ENCODE measurements at places on chromosomes 13 and 19.
A peak's percentile ranks its signal among the peaks of the same experiment; 100 is the strongest.

DNA sequence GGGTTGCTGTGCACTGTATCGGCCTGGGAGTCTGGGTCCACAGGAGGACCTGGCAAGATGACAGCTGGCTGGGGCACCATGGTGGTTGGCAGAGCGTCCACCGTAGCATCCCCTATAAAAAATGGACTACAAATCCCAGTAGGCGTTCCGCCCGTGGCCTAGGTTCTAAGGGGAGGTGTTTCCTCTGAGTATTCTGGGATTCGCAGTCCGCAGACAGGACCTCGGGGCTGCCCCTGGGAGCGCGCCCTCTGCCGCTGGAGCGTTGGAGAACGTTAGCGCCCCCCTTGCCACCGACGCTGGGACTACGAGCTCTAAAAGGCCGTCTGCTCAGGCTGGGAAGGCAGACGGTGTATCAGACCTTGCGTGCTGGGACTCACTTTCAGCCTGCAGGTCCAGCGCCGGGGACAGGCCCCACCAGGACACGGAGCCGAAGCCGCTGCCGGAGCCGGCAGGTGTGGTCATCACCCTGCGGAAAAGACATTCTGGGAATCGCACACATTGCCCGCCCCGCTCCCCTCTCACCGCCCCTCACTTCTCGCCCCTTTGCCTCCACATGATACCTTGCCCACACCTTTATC lies 372 bp downstream of the DNAAF3 start:
- peaks cover 8% of the 10 kb centered on the region for H3K4me1 ChIP-seq
- no peak overlapping the region for H3K27ac ChIP-seq
- peak overlapping the region; percentile 79 for H3K4me3 ChIP-seq
- DNase-seq: no peak
- peaks cover 5% of the 10 kb centered on the region for H3K36me3 ChIP-seq

GRCh38 chr19:51064534-51065220 lies at the start of gene KLK13:
Gene KLK13 (minus strand): TSS chr19:51065092. CDS start chr19:51065067, 25 bp downstream.
- peaks cover 2% of the 10 kb centered on the region for H3K4me1 ChIP-seq
- H3K36me3 ChIP-seq: peaks cover 4% of the 10 kb centered on the region
- H3K4me3 ChIP-seq: peak within 1 kb of the TSS; percentile 33
- DNase-seq: no peak

DNA sequence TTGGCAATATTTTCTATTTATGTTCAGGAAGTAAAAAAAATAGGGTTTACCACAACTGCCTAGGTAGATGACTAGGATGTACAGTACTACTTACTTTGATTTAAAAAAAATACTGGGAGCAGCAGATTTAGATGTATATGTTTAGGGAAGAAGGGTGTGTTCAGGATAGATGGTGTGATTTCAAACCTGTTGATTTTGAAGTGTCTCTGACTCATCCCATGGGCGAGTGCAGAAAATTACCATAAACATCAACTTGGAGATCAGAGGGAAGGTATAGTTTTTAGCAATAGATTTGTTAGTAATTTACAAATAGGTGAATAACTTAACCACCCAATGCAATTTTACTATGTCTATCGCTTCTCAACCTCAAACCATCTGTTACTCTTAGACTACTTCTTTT lies 214.8 kb downstream of the NDFIP2 start:
- no peak overlapping the region for H3K27ac ChIP-seq
- H3K4me1 ChIP-seq: no peaks in the 10 kb centered on the region
- no peak for DNase-seq
- H3K27me3 ChIP-seq: no peaks in the 10 kb centered on the region
- H3K36me3 ChIP-seq: no peaks in the 10 kb centered on the region

GRCh38 chr19:48497728-48498594 lies 13.7 kb downstream of the LMTK3 start:
- no peak overlapping the region for H3K27ac ChIP-seq
- DNase-seq: no peak
- H3K36me3 ChIP-seq: peaks cover under 1% of the 10 kb centered on the region

GRCh38 chr19:51158474-51159129 lies 16.5 kb downstream of the SIGLEC7 start:
- DNase-seq: peak; percentile 33
- no peaks in the 10 kb centered on the region for H3K36me3 ChIP-seq
- H3K27ac ChIP-seq: peak overlapping the region; percentile 52
- peaks cover 28% of the 10 kb centered on the region for H3K27me3 ChIP-seq
- H3K4me1 ChIP-seq: peaks cover 11% of the 10 kb centered on the region
- no peak overlapping the region for H3K4me3 ChIP-seq
